ENCODE measurements at places on chromosomes 3 and 15.

DNA sequence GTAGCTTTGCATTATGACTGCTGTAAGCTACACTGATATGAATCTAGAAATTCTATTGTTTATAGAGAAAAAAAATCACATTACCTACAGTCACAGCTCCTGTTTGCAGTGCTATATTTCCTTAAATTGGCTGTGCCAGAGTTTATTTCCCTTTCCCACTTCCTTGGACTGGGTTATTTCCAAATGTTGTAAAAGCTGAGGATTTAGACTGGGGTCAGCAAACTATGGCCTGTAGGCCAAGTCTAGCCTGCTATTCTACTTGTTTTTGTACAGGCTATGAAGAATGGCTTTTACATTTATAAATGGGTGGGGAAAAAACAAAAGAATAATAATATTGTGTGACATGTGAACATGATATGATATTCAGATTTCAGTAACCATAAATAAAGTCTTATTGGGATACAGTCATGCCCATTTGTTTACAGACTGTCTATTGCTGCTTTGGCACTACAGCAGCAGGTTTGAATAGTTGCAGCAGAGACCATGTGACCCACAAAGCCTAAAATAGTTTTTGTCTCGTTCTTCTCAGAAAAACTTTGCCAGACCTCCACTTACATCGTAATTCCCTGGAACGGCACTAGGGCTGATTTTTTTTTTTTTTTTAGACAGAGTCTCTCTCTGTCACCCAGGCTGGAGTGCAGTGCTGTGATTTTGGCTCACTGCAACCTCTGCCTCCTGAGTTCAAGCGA, 7.8 kb downstream of the GLDN start:
- no peak for DNase-seq

DNA sequence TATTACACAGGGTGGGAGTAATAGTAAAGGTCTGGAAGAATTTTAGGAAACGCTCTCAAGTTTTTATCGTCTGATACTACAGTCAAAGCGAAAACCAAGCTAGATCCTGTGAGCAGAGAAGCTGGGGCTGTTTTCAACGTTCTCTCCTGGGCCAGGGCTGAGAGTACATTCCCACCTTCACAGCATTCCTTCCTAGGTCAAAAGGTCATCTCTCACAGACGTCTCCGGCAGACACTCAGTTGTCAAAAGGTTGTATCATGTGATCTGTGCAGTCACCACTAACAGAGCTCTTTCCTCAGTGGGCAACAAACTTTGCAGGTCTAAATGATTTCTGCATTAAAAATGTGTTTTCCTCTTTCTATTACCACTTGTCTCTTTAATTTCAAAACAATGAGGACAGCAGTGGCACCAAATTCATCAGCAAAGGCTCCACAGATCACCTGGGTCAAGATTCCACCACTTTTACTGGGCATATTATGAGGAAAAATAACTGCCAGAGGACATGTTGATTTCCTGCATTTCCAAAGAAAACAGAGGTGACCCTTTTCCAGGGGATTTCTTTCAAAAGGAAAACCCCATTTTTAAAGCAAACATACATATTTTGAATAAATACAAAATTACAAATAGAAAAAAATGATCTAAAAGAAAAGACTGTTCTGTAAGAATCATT, 41.9 kb downstream of the MEIS2 start:
- DNase-seq: no peak

GRCh38 chr3:186303965-186304364, 58.1 kb downstream of the DGKG start:
- DNase-seq: no peak

GRCh38 chr3:189404024-189404423, 227.2 kb upstream of the TP63 start:
- DNase-seq: no peak

GRCh38 chr3:44110648-44111047, 131.0 kb upstream of the TOPAZ1 start:
- DNase-seq: no peak

DNA sequence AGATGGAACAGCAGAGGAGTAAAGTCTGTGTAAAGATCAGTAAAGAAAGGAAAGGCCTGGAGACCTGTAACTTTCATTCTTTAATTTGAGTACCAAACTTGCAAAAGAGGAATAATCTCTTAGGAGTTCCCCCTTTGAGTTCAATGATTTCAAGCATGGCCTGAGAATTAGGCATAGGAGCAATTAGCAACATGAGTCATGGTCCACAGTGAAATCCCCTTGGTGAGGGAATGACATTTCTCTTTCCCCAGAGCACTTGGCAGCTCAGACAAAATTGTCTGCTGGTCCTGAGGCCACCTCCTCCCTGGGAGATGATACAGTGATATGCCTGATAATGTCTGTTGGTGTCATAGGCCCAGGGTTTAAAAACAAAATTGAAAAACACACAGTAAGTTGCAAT, 81.4 kb upstream of the CRBN start:
- no peak for DNase-seq

GRCh38 chr15:41713047-41713446, 52.8 kb downstream of the MGA start:
- no peak for DNase-seq

DNA sequence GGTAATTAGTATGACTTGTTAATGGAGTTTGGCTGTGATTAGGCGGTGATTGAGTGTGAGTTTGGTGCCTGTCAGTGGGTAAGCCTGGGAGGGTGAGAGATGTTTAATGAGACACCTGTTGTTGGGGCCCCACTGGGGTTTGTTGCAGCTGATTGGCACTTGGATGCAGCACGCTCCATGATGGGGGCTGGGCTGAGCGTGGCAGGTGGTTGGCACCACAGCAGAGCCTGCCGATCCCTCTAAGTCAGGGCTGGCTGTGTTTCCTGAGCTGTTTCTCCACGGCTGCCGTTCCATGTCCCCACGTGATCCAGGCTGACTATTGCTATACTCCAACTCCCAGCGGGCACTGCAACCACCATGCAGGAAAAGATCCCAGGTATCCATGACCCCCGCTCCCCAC, 93.5 kb upstream of the ARRDC4 start:
- DNase-seq: no peak

- no peak for DNase-seq
These were observed 312.5 kb downstream of the OXSM start for GRCh38 chr3:26102376-26102775.

DNA sequence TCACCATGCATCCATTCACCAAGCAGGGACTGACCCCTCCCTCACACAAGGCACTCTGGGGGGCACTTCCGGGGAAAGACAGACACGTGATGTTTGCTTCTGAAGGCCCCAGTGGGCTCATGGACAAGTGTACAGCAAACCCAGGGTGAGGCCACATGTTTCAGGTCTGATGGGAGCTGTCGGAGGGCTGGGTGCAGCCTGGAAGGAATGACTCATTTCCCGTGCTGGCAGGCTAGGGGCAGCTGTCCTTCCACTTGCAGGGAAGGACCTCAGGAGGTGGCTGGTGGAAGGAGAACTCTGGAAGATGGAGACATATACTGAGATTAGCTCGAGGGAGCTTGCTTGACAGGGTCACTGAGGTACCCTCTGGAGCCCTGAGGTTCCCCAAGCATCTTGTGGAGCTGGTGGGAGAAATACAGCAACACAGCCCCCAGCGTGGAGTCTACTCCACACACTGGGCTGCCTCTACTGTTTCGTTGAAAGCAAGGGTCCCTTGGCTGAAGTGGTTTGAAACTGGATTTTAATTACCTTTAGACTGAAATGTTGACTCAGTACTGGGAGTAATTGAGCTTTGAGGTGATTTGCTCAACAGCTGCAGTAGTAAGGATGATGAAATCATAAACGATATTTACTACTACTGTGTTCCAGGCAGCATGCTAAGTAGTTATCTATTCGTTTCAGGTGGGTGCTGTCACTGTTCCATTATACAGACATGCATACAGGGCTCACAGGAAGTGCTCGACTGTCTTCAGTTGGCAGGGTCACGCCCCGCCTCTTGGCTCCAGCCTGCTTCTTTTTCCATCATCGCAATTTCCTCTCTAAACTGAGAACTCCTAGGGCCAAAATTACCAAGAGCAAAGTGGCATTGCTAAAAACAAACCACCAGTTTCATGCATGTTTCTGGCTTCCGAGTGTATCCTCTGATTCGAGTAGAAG, 230.4 kb downstream of the ADAMTS17 start:
- peak; percentile 43 for DNase-seq

GRCh38 chr3:29293421-29293820, 12.6 kb downstream of the RBMS3 start:
- DNase-seq: no peak

DNA sequence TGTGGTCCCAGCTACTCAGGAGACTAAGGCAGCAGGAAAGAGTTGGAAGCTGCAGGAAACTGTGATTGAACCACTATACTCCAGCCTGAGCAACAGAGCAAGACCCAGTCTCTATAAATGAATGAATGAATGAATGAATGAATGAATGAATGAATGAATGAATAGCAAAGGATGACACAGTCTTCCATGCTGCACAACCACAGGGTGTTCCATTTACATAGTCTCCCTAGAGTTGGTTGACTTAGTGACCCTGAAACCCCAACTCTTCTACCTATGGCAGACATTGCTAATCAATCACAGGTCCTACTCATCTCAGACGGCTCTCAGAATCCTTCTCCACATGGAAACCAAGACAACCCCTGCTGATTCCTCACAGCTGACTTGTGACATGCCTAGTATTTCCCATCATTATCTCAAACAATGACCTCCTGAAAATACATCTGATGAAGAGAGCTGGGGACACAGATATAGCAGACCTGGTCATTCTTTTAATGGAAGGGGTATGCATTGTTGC, 2.1 kb downstream of the IQCF5 start:
- DNase-seq: no peak

DNA sequence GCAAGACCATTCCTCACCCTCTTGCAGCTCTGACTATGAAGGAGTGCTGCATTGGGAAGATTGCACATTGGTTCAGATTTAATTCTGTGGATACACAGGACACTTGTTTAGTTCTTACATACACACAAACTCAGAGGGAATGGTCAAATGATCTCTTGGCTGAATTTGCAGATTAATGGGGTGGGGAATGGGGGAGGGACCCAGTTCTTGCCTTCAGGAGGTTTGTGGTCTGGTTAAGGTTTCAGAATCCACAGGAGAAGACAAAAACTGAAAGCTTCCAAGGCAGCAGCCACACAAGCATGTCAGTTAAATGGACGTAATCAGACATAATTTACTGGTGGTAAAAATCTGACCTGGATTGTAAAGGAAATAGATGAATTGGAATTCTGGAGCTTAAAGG, 257.1 kb upstream of the ROPN1 start:
- DNase-seq: no peak

- DNase-seq: no peak
These were observed at the start of gene BNC1 for GRCh38 chr15:83284559-83285283. Gene BNC1, minus strand, starts transcription at chr15:83284664. Its CDS starts 36 bp downstream, at chr15:83284628.

GRCh38 chr3:145272684-145273083, 888.3 kb downstream of the PLOD2 start:
- DNase-seq: no peak

DNA sequence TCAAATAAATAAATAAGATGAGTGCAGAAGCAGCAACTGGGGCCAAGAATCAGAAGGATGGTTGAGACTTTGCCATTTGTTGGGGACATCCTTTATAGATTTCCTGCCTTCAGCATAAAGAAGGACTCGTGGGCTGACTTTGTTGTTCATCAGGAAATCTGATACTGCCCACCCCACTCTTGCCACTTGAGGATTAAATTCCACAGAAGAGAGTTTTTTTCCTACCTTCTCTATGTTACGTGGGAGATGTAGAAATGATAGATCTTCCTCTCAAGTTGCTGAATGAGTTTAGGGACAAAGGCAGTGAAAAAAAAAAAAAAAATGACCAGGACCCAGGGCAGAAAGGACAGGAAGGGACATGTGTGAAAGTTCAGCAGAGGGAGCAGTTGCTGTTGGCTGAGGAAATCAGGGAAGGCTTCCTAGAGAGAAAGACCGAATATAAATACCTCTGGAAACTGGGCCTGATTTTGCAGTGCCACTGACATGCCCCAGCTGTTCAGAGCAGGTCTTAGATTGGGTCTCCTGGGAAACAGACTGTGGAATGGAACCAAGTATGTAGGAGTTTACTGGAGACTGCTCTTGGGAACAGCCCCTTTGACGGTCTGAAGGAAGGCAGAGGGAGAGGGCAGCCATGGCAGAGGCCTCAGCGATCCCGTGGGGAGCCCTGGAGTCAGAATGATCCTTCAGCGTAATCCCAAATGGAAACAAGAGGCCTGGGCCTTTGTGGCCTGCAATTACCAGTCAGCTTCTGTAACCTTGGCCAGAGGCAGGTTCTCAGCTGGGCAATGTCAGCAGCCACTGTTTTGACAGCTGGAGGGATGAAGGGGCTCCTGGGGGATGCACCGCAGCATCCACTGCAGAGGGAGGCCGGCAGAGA, 50.9 kb downstream of the C3orf20 start:
- DNase-seq: no peak

GRCh38 chr3:121574449-121574848, 6.7 kb downstream of the ARGFX start:
- DNase-seq: no peak

- no peak for DNase-seq
These were observed 7.7 kb upstream of the DCP1A start for GRCh38 chr3:53354945-53355498.

DNA sequence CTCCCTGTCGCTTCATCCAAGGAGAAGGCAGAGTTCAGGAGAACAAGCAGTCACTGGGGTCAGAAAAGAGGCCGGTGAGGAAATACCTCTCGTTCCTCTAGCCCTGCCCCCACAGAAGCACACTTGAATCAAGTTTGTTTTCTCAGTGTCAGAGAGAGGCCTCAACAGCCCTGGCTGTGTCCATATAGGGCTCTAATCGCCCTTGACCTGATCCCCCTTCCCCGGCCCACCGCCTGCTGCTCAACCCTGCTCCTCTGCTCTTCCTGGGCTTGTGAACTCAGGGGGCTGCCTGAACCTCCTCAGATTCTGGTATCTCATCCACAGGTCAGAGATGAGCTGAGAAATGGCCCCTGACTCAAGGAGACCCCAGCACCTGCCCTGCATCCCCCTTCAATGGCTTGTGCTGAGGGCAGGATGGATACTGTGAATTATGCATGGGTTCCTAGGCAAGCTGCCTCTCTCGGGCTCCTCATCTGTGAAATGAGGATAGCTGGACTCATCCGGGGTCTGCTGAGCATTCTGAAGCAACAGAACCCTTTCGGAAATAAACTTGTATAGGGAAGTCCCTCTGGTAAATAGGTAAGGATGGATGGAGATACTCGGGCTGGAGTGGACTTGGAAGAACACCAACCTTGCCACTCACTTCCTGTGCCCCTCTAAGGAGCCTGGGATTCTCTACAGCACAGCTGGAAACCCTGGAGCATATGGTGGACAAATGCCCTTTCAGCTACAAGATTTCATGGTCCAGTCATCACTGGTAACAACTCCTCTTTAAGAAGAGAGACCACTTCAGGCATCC, 147.5 kb downstream of the STT3B start:
- DNase-seq: no peak

- DNase-seq: no peak
These were observed 276.0 kb downstream of the GBE1 start for GRCh38 chr3:81485444-81485865.

Data from activated naive CD4-positive, alpha-beta T cell treated with Interleukin-2 at 50 U/mL for 16 hours (primary cell).